ENCODE measurements at places on chromosomes 7 and 10.

- H3K36me3 ChIP-seq: peaks cover 12% of the 10 kb centered on the region
- H3K4me1 ChIP-seq: no peaks in the 10 kb centered on the region
- no peak for DNase-seq
- H3K4me3 ChIP-seq: no peak overlapping the region
- H3K27me3 ChIP-seq: no peaks in the 10 kb centered on the region
Measured at GRCh38 chr10:27536437-27536836, 32.3 kb downstream of the RAB18 start.

DNA sequence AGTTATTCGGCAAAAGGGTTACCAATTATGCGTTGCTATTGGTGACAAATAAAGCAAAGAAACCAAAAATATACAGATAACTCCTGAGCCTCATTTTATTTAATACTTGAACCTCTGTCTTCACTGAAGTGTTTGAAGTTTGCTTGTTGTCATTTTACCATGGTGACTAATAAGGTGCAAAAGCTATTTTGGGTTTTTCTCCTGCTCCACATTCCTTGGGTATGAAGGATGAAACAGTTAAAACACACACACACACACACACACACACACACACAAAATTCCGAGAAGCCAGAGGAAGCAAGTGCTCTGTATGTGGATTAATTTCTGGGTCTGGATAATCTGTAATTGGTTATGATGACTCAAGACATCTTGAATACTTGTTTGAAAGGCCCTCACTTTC is 246.5 kb downstream of the COBL start:
- H3K36me3 ChIP-seq: no peaks in the 10 kb centered on the region
- H3K27ac ChIP-seq: no peak overlapping the region
- no peaks in the 10 kb centered on the region for H3K27me3 ChIP-seq
- DNase-seq: no peak

GRCh38 chr7:69762821-69763352 is 164.6 kb downstream of the AUTS2 start:
- H3K4me3 ChIP-seq: no peak overlapping the region
- no peak for DNase-seq
- H3K27ac ChIP-seq: no peak overlapping the region
- H3K27me3 ChIP-seq: no peaks in the 10 kb centered on the region
- peaks cover 13% of the 10 kb centered on the region for H3K36me3 ChIP-seq

DNA sequence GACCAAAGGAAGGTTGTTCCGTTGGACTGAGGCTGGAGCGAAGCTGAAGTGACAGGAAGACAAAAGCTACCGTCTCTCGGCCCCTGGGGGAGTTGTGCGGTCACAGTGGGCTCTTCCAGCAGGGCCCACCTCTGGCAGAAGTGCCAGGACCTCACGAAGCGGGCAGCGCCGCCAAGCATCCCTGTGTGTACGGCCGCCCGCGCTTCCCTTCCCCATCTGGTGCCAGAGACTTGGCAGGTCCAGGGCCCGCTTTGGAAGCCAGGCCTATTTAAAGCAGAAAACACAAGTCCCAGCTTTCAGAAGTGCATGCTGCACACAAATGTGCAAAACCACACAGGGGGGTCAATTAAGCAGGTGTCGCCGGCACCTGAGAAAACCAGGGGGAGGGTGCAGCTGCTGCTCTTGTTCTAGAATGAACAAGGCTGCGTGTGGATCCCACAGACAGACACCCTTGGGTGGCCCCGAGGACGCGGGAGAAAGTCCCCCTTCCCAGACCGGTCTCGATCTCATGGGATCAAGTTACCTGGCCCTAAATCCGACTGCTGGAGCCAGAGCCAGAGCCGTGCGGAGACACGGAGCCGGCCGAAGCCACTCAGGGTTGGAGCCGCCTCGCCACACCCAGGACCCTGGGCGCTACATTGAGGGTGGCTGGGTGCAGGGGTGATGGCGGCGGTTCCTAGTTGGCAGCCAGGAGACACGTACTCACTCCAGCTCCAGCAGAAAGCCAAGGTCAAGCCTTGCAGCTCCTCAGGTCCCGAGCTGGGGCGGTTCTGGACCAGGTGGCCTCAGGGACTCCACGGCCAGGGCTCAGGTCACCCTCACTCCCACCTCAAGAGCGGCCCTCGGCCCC is 51.8 kb upstream of the PPP2R2D start:
- H3K4me3 ChIP-seq: no peak overlapping the region
- H3K27ac ChIP-seq: no peak overlapping the region
- peak; percentile 62 for DNase-seq
- H3K27me3 ChIP-seq: peaks cover 3% of the 10 kb centered on the region
- H3K4me1 ChIP-seq: no peaks in the 10 kb centered on the region

DNA sequence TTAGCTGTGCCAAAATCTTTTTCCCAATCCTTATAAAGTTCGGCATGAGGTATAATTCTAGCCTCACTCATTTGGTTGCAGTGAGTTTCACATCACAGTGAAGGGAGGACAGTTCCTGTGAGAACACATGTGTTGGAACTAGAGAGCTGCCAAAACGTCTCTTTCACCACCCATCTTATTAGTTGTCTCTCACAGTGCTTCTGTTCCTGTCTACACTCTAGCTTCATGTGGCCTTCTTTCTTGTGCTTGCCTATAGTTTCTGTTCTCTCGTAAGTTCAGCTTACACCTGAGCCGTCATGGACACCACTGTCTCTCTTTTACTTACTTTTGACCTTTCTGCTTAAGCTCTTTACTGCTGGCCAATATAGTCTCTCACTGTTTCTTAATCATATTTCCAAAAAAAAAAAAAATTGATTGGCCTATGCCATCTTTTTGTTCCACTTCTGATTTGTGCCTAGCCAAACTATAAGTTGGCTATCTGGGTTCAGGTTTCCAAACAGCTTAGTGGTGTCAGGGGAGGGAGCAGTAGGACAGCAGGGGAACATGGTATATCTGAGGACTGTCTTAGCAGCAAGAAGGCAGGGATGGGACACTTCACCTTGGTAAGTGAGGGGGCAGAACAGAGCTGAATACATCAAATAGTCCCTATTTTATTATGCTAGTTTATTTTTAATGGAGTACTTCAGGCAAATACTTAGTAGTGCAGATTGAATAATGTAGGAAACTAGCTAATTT is 38.0 kb downstream of the ZNRF2 start:
- H3K36me3 ChIP-seq: peaks cover 14% of the 10 kb centered on the region
- no peak for DNase-seq
- H3K27ac ChIP-seq: no peak overlapping the region
- peaks cover 21% of the 10 kb centered on the region for H3K4me1 ChIP-seq

DNA sequence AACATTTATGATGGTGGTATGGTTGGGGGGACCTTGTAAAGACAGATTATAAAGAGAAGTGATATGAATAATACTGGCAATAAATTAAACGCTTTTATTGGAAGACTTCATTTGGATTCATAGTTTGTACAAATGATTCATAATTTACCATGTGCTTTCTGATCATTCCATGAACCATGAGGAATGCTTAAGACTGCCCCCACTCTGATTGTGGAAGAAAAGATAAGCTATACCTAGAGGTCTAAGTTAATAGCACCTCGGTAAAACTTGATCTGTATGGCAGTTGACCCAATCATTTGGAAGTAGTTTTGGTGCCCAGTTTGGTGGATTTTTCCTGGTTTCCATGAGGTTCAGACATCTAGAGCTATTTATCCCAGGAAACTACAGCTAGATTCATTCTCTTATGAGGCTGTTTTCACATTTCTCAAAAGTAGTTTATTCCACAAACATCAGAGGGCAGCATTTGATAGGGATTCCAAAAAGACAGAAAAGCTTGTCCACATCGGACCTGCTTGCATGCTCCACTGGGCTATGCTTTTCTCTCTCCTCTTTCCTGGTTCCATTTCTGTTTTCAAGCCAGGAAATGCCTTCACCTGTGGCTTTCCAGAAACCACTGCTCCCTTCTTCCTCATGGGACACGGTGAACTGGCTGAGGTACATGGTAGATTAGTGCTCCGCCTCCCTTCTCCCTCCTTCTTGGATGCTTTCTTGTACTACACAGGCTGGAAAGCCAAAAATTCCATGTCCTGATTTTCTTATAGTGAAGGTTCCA is 29.2 kb downstream of the TFAM start:
- no peak overlapping the region for H3K4me3 ChIP-seq
- H3K27ac ChIP-seq: no peak overlapping the region
- H3K36me3 ChIP-seq: no peaks in the 10 kb centered on the region
- no peaks in the 10 kb centered on the region for H3K27me3 ChIP-seq
- DNase-seq: no peak

DNA sequence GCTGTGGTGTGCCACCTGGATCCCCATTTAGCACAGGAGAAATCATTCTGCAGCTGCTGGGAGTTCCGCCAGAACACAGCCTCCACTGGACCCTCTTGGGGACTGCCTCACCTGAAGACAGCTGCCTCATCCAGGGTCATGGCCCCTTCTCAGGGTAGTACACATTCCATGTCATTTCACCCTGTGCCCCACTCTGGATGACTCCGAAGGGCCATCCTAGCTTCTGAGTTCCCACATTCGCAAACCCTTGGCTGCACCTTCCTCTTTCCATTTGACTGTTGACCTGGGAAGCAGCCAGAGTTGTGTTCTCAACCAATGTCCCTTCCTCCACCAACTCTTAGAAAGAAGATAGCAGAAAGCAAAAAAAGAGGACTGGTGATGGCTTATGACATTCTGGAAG is 125.6 kb upstream of the TBX20 start:
- H3K27ac ChIP-seq: no peak overlapping the region
- no peaks in the 10 kb centered on the region for H3K36me3 ChIP-seq
- no peak for DNase-seq
- H3K4me1 ChIP-seq: no peaks in the 10 kb centered on the region
- H3K27me3 ChIP-seq: peaks cover 6% of the 10 kb centered on the region
- no peak overlapping the region for H3K4me3 ChIP-seq

DNA sequence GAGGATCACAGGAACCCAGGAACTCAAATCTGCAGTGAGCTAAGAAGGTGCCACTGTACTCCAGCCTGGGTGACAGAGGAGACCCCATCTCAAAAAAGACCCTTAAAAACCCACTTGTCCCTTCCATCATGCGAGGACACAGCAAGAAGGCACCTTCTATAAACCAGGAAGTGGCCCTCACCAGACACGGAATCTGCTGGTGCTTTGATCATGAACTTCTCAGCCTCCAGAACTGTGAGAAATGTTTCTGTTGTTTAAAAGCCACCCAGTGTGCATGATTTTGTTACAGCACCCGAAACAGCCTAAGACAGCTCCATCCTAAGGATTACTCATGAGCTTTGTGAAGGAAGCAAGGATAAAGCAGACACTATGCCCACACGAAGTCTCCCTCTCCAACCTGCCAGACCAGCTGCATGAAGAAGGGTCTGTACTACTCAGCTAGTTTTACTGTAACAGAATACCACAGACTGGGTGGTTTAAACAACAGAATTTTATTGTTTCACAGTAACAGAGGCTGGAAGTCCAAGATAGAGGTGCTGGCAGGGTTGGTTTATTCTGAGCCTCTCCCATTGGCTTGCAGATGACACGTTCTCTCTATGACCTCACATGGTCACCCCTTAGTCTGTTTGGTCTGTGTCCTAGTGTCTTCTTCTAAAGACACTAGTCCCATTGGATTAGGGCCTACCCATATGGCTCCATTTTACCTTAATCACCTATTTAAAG is 13.7 kb downstream of the VIM start:
- H3K4me1 ChIP-seq: peaks cover 15% of the 10 kb centered on the region
- peaks cover 8% of the 10 kb centered on the region for H3K36me3 ChIP-seq
- no peaks in the 10 kb centered on the region for H3K27me3 ChIP-seq

DNA sequence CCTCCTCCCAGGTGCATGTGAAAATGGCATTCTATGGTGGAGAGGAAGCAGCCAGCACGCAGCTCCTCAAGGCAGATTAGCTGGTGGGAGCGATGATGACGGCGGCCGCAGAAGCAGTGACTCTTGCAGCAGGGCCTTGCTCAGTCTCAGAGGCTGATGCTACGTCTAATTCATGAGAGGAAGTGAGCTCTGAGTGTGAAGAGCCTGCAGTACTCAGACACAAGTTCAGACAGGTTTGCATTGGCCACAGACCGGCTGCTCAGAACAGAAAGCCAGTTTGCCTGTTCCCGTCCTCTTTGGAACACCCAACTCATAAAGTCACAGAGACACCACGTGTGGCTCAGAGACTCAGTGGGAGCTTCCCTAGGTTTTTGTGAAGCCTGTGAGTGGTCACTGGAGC is 136.5 kb downstream of the ADARB2 start:
- H3K27me3 ChIP-seq: peaks cover 21% of the 10 kb centered on the region
- DNase-seq: peak; percentile 40
- H3K4me3 ChIP-seq: no peak overlapping the region

GRCh38 chr10:100103581-100103980 is 21.9 kb upstream of the CPN1 start:
- H3K4me3 ChIP-seq: no peak overlapping the region
- peaks cover 10% of the 10 kb centered on the region for H3K27me3 ChIP-seq
- no peak for DNase-seq

DNA sequence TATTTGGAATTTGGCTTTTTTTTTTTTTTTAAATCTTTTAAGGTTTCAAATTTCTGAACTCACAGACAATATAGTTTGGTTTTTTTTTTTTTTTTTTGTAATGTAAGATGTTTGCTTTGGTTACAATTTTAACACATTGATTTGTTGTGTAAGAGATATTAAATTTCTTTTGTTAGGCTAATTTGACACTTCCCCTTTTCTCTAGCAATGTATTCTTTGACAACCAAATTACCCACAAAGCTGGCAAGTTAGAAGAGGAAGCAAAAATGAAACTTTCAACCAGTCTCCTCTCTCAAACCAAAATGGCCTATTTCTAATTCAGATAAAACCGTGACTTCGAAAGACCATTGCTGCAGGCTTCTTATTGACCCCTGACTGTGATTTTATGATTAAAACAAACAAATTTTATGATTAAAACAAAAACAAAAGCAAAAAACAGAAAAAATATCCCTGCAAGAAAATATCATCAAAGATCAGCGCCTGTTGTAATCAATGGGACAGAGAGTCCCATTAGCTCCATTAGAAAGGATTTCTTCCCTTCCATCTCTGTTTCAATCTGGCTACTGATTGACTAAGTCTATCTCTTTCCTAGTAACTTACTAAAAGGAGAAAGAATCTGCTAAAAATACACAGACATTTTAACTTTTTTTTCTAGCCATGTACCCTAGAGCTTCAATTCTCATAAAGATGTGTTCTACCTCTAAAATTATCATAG is 489.2 kb downstream of the MDFIC start:
- no peaks in the 10 kb centered on the region for H3K27me3 ChIP-seq
- no peak overlapping the region for H3K4me3 ChIP-seq
- H3K36me3 ChIP-seq: no peaks in the 10 kb centered on the region

- no peaks in the 10 kb centered on the region for H3K36me3 ChIP-seq
- no peak overlapping the region for H3K27ac ChIP-seq
- no peak overlapping the region for H3K4me3 ChIP-seq
Measured at GRCh38 chr10:93236393-93237040, 162.8 kb downstream of the CYP26A1 start.

Measured in type B pancreatic cell (in vitro differentiated cells).